ENCODE measurements at places on chromosomes 2 and 18. TPM values are rescaled to one million over a fixed set of nuclear protein-coding genes. Genes with fewer than 3 reads are reported as not detected.

REG1B gene
- total RNA-seq = not detected

ZBTB7C gene
- total RNA-seq = 56.6 TPM

IGFBP2 gene
- total RNA-seq = 62.1 TPM

SERPINB11 gene
- total RNA-seq = not detected

GALNT5 gene
- 16.5 TPM for total RNA-seq

FOXD4L1 gene
- not detected for total RNA-seq

FAHD2A gene
- 37.6 TPM for total RNA-seq

PTGR3 gene
- 61.4 TPM for total RNA-seq

BMP10 gene
- 0.43 TPM for total RNA-seq

TTR gene
- not detected for total RNA-seq

MPHOSPH10 gene
- total RNA-seq = 20.6 TPM

NOSTRIN gene
- 27.3 TPM for total RNA-seq

DSG4 gene
- total RNA-seq = 0.24 TPM

EMILIN1 gene
- 256 TPM for total RNA-seq

RTTN gene
- 13.0 TPM for total RNA-seq

ASTL gene
- total RNA-seq = not detected

ADAM23 gene
- 2.7 TPM for total RNA-seq

DNAH7 gene
- total RNA-seq = 3.0 TPM

PUM2 gene
- 115 TPM for total RNA-seq

MEP1B gene
- 11.6 TPM for total RNA-seq

GPR39 gene
- 11.6 TPM for total RNA-seq

ACYP2 gene
- 17.8 TPM for total RNA-seq

SH3RF3 gene
- total RNA-seq = 1.9 TPM

HOXD3 gene
- 7.0 TPM for total RNA-seq

CCDC74A gene
- 2.2 TPM for total RNA-seq

SMPD4 gene
- 37.9 TPM for total RNA-seq

TTN gene
- total RNA-seq = 2.1 TPM

PLEK gene
- 16.0 TPM for total RNA-seq

MRPS5 gene
- 69.6 TPM for total RNA-seq

DCDC2C gene
- total RNA-seq = 0.35 TPM

GLB1L gene
- 10.8 TPM for total RNA-seq

PXDN gene
- 11.9 TPM for total RNA-seq

SERPINB3 gene
- not detected for total RNA-seq

EFR3B gene
- total RNA-seq = 1.0 TPM

TRABD2A gene
- 40.2 TPM for total RNA-seq

MAL gene
- 28.8 TPM for total RNA-seq

CHPF gene
- total RNA-seq = 20.5 TPM

TUBA3E gene
- not detected for total RNA-seq

DLX2 gene
- 0.35 TPM for total RNA-seq
